ENCODE measurements at places on chromosomes 12 and 14.
A peak's percentile ranks its signal among the peaks of the same experiment; 100 is the strongest.

DNA sequence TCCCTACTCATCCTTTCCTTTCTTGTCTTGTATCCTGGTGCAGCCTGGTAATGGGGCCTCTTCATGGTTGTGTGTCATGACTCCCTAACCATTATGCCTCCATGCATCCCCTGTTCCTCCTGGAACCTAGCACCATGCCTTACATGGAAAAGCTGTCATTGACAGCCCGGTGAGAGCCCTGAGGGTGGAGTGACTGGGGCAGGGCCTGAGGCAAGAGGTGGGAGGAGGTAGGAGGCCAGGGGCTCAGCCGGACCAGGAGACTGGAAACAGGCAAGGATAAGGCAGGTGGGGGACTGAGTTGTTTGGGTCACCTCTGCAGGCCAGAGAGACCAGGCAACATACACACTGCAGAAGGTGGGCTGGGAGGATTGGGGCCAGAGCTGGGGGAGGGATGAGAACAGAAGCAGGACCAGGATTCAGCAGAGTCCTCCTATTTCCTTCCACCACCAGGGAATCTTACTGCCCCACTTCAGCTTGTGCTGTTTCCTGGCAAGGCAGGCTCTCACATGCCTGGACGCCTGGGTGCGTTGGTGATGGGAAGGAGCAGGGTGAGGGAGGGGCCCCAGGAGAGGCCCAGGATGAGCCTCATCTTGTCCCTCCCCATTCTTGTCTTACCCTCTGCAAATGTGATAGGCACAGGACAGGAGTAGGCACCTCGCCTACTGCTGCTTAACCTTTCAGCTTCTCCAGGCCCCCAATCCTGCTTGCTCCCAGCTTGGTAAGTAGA is at the start of gene LTB4R2:
TSS of gene LTB4R2 (plus strand) at position 603 of the 727 bp plus-strand sequence. CDS start 525 bp downstream, outside the sequence.
- DNase-seq, result no peak

DNA sequence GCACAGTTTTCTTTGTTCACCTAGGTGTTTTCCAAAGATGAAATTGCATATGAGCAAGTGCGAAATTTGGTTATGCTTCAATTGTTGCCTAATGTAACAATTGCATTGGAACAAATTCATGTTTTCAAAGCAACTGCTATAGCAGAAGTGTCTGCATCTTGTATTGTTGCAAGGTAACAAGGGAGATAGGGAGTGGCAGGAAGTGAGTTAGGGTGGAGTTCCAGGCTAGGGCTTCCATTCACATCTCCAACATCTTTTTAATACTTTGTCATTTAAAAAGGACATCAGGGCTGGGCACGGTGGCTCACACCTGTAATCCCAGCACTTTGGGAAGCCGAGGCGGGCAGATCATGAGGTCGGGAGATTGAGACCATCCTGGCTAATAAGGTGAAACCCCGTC is 312.3 kb upstream of the E2F7 start:
- no peak for DNase-seq

DNA sequence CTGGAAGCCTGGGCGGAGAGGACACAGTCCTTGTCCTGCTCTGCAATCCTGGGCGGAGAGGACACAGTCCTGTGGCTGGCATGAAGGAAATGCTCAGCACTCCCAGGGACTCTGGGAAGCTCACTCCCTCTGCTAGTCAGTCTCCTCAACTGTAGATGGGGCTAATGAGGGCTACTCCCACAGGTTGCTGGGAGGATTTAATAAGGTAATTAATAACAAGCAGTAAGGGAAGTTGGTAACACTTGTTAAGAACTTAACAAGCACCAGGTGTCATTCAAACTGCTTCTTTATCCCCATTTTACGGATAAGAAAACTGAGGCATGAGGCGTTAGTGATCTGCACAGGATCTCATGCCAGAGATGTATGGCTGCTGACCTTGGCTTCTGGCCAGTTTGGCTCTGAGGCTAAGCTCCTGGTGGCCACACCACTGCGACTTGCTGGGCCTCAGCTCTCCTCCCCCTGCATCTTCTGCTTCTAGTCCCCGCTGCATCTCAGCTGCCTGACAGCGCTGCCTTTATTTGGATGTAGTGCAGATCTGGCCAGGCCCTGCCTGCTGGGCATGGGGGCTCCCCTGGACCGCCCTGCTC is 54.1 kb upstream of the BEGAIN start:
- DNase-seq, result no peak

- DNase-seq, result no peak
These were observed 2.9 kb downstream of the BEGAIN start for GRCh38 chr14:100584056-100585031.

DNA sequence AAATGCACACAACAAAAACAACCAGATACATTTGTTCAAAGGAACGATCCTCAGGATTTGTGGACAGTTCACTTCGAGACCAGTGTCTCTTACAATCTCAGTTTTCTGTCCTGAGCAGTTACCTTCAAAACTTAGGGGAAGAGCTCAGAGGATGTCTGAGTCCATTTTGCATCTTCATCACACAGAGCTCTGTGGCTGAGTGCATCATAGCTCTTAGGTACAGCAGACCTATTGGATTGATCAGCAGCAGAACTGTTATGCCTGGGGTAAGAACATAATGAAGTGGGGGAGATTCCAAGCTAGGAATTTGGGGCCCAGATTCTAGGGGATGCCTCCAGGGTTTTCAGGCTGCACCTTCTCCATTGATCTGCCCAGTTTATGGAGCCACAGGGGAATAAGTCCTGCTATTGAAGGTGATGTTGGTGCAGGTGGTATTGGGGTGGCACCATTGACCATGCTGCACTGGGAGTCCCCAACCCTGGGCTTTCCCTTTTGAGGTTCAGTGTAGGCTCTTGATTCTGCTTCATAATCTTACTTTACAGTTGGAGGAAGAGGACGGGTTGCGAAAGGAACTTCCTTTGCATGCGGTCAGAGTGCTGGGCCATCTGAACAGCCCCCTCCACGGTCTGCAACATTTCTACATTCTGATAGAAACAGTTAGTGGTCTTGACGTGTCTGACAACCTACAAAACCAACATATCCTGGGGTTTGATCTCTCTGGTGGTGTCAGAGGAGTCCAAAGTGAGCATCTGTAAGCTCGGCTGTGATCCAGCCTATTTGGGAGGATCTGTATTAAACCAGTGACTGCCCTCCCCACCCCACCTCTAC is 112.8 kb downstream of the CHST11 start:
- DNase-seq, result no peak

DNA sequence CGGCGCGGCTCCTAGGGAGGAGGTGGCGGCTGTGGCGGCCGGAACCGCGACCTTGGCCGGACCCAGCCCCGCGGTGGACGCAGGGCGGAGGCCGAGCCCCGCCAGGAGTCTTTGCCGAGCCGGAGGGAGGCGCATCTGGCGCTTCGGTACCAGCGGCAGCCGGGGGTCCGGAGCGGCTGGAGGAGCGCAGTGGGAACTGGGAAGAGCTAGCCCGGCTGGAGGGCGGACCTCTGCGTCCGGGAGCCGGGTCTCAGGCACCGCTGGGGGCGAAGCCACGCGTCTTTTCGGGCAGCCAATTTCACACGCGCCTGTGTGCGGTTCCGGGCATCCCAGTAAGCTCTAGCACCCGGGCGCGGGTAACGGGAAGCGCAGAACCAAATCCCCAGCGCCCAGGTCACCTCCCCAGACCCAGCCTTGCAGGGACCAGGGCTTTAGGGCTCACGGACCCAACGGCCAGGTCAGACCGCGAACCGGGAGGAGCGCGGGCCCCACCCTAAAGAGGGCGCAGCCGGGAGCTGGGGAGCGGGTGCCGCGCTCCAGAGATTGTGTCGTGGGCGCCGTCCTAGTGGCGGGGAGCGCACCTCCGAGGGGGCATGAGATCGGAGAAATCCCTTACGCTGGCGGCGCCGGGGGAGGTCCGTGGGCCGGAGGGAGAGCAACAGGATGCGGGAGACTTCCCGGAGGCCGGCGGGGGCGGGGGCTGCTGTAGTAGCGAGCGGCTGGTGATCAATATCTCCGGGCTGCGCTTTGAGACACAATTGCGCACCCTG is 89.4 kb downstream of the GALNT8 start:
- DNase-seq, result peak; percentile 23

DNA sequence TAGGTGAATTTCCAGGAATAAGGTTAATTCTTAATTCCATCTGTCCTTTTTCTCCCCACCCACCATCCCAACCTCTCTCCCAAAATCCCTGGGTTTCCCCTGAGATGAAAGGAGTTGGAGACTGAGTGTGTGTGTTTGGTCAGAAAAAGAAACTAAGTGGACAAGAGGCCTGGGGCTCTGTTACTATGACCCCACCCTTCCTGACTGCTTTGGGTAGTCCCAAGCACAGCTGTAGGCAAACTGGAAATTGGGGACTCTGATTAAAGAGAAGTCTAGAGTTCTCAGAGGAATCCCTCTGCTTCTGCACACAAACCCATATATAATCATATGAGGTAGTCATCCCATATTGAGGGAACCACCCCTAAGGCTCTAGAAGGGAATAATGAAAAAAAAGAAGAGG is 7.0 kb upstream of the HOXC12 start:
- no peak for DNase-seq

DNA sequence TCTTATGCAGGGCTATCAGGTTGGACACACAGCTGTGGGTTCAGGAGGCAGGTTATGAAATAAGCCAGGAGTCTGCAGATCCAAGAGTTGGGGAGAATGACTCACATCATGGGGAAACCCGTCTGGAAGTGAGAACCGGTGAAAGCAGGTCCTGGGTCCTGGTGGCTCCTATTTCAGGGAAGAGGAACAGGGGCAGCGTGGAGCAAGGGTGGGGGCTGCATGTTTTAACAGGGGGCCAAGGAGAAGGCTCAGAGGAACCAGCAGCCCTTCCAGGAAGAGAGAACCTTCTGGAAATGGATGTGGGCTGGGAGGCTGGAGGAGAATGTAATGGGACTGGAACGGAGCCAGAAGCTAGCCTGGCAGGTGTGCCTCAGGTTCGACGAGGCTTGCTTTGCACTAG is 7.8 kb upstream of the KRT74 start:
- DNase-seq, result no peak

DNA sequence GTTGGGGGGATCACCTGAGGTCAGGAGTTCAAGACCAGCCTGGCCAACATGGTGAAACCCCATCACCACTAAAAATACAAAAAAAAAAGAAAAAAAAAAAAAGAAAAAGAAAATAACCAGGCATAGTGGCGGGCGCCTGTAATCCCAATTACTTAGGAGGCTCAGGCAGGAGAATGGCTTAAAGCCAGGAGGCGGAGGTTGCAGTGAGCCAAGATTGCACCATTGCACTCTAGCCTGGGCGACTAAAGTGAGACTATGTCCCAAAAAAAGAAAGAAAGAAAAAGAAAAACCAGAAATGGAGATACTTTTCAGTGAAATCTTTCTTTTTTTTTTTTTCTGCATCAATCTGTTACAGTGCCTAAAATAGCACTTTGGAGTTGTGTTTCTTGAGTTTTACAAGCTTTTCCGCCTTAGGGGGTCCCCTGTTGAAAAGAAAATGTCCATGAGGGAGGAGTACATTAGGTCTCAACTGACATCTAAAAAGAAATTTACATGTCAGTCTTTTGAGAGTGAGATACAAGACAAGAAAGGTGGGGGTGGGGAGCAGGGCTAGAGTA is 82.9 kb upstream of the VASH1 start:
- no peak for DNase-seq

DNA sequence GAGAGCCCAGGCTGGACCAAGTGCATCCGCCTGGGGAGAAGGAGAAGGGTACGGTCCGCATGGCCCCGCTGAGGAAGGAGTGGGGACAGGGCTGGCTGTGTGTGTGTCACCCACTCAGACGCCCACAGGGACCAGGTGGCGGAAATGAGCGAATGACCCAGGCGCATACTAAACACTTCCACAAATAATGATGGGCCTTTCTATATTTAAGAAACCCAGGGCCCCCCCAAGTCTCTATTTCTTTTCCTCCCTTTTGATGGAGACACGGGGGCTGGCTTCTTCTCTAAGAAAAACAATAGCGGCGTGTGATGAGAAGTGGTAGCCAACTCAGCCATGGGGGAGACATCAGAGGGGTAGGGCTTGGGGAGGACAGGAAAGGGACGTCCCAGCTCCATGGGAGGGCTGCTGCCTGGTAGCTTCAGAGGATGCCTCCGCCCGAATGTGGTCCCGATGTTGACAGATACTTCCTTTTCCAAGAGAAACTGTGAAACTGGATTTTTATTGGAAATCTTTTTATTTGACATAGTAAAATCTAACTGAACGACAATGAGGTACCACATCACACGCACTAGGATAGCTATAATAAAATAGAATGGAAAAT is 6.3 kb upstream of the MAP1LC3B2 start:
- no peak for DNase-seq

DNA sequence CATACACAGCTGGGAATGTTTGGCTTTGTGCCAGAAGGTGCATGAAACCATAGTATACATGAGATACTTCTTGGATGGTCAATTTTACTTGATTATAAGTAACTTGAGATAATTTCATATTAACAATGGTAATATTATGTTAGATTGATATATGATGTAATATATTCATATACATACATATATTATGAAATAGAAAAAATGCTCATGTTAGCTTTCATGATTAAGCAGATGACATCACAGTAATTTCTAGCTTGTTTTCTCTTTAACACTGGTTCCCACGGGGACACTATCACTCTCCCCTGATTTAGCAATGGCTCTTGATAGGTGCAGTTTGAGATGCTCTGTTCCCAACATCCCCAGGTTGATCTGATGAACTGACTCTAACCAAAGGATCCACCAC is 35.4 kb upstream of the NTF3 start:
- no peak for DNase-seq

DNA sequence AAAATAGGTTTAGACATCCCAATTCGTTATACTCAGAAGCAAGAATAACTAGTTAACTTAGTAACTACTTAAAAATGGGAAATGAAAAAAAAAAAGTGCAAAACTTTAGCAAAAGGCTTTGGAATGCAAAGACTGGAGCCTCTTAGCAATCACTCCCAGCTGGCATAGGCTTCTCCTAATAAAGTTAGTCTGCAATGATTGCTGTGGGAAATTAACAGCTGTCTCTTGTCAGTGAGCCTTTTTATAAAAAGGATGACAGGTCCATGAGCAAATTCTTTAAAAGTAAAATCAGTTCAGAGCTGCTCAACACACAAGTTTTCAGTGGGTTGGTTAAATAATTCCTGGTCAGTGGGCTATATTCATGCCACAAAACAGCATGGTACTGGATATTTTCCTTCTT is 7.4 kb upstream of the SYCP3 start:
- no peak for DNase-seq

DNA sequence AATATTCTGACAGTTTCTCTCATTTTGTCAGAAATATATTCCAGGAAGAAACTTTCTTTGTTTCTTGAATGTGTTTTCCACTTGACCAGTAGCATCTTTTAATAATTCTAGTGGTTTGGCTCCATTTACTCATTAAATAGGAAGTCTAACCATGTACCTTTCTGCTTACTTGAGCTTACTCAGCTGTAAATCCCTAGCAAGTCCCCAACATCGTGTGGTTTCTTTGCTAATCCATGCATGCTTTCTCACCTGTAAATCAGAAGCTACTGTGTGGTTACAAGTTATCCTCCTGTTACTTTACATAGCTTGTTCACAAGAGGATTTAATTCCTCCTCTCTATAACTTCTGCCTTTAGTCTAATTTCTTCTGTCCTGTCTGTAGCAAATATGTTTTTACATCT is 227.7 kb downstream of the FSCB start:
- DNase-seq, result no peak

DNA sequence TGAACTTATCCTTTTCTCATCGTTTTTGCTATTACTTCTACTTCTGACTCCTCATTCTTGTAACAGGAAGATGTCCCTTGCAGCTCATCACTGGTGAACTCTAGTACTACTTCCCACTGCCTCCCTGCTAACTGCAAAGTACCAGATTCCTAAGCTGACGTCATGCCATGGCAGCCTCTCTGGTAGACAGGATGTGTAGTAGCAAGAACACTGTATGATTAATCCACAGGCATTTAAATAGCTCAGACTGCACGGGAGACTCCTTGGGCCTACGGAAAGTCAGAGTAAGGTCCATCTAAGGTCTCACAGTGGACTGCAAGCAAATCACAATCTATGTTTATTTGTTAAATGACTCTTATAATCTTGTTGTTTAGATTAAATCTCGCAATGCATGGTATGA is 43.5 kb downstream of the DNAI7 start:
- DNase-seq, result no peak
